ENCODE measurements at places on chromosomes 7 and 10.
A peak's percentile ranks its signal among the peaks of the same experiment; 100 is the strongest.

GRCh38 chr7:30460246-30460633 is 18.3 kb downstream of the NOD1 start:
- peak; percentile 58 for DNase-seq

- no peak for DNase-seq
These were observed 64.6 kb downstream of the TSPAN12 start for GRCh38 chr7:120793213-120793936.

- DNase-seq: no peak
These were observed 133.1 kb downstream of the SVIL start for GRCh38 chr10:29501692-29502091.

DNA sequence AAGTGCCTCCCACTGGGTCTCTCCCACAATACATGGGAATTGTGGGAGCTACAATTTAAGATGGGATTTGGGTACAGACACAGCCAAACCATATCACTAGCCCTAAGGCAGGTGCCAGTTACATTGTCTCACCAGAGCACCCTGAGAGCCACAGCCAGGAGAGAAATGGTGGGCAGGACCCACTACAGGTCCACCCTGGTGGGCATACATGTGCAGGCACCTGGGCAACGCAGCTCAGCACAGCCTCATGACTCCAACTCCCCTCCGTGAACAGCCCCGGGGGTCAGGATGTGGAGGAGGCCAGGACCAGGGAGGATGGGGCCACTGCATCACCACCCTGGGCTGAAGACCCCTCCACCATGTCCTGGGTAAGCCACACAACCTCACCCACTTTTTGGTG is 205.7 kb downstream of the PTPRN2 start:
- DNase-seq: no peak

GRCh38 chr7:130650611-130651120 is 17.9 kb downstream of the COPG2 start:
- no peak for DNase-seq

DNA sequence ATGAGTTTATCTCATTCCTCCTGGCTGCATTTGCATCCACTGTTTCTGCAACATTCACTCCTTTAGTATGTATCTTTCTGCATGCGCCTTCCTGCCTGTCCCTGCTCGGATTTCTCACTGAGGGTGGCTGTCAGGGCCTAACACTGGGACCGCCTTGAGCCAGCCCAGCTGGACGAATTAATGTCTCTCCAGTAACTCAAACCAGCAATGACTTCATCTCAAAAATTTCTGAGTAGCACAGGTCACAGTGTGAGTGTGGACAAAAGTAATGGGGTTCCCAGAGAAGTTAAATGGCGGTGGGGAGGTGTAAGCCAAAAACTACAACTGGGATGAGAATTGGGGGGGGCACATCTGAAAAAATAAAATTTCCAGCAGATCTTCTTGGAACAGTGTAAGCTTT is 444.0 kb upstream of the MGMT start:
- peak; percentile 77 for DNase-seq

DNA sequence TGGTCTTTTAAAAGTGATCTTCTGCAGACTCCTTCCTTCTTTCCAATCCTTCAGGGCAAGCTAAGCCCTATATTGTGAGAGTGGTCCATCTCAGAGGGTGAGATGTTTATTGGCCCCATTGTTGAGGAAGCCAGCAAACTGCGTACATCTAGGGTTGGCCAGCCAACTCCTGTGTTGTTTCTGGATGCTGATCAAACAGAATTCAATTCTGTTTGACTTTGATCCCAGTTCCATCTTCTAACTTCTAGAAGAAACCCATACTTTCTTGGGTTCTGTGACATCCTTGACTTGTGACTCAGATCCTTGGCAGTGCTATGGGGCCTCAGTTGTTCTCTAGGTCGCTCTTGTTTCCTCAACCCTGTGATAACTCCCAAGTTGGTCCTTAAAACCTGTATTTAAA is 116.2 kb downstream of the LSMEM1 start:
- DNase-seq: no peak

DNA sequence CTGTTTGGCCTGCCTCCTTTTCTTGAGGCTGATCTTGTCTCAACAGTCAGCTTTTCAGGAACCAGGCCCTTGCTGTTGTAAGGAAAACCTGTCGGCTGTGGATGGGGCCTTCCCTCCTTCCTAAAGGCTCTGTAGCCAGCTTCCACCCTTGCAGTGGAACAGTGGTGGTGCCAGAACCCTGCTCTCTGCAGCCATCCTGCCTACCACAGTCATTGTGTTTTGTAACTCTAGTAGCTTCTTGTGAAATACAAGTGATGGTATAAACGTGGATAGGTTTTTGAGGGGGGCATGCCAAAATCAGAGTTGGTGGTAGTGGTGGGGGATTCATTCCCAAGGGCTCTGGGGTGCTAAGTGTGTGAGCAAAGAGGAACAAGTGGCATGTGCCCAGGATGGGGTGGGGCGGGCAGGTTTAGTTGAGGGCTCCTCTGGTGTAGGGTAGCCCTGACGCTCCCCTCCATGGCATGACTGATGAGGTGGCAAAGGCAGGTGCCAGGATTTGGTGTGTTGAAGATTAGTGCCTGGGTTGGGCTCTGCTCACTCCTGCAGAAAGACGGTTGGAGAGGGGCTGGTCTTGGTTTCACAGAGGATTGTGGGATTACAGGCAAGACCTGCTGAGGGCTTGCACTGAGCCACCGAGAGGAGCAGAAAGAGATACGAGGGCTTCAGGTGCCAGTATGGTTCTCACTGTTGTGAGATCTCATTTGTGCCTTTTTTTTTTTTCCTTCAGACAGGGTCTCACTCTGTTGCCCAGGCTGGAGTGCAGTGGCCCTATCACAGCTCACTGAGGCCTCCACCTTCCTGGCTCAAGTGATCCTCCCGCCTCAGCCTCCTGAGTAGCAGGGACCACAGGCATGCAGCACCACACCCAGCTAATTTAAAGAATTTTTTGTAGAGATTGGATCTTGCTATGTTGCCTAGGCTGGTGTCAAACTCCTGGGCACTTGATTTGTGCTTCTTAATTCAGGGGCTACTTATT is 7.4 kb downstream of the TSPAN14 start:
- peak; percentile 35 for DNase-seq

DNA sequence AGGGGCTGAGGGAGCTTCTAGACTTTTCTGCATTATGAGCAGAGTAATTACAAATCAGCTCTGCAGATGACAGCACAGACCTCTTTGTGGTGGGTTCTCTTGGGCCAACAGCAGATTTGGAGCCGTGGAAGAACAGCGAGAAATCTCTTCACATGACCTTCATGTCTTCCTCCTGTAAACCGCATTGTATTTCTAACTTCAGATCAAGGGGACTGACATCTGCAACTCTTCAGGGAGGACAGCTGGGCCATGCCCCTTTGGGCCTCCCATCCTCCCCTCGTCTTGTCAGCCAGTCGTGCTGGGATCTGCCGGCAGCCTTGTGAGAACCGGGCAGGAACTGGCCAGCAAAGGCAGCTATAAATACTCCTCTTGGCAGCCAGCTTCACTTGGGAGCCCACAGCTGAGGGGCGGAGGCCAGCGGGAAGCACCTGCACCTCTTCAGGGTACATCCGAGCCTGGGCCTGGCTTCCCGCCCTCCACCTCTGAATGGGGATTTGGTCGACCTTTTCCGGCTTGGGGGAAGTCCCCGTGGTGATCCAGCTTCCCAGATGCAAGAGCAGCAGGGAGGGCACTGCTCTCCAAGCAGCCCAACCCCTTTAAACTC is 54.7 kb downstream of the STEAP1B start:
- peak; percentile 86 for DNase-seq

DNA sequence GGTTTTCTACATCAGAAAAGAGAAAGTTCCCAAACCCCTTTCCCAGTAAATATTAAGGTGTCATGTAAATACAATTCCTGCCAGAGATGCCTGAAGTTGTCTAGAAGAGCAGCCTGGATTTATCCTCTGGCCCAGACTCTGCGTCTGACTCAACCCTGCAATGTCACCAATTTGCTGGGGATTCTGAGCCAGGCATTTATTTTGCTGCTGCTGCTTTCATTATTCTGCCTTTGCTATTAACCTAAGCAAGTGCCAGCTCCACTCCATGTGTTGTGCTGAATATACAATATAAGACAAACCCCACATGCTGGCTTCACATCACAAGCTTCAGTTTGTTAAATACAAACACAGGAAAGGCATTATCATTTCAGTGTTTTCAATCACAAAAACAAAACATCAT is 59.1 kb downstream of the ELAPOR2 start:
- DNase-seq: no peak

- no peak for DNase-seq
These were observed 66.5 kb downstream of the RBM20 start for GRCh38 chr10:110710621-110711020.

DNA sequence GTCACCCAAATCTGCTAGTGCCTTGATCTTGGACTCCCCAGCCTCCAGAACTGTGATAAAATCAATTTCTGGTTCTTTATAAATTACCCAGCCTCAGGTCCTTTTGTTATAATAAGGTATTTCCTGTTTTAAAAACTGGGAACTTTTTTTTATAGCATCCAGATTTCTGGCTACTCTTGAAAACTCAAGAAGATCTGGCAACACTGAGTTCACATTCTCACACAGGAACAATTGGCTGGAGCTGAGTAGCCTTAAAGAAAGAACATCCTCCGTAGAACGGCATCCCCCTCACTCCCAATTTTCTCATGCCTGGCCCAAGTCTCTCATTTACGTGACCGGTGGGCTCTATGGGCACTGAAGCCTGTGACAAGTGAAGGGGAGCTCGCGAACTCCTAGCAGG is 47.1 kb downstream of the SLC35G1 start:
- DNase-seq: no peak

DNA sequence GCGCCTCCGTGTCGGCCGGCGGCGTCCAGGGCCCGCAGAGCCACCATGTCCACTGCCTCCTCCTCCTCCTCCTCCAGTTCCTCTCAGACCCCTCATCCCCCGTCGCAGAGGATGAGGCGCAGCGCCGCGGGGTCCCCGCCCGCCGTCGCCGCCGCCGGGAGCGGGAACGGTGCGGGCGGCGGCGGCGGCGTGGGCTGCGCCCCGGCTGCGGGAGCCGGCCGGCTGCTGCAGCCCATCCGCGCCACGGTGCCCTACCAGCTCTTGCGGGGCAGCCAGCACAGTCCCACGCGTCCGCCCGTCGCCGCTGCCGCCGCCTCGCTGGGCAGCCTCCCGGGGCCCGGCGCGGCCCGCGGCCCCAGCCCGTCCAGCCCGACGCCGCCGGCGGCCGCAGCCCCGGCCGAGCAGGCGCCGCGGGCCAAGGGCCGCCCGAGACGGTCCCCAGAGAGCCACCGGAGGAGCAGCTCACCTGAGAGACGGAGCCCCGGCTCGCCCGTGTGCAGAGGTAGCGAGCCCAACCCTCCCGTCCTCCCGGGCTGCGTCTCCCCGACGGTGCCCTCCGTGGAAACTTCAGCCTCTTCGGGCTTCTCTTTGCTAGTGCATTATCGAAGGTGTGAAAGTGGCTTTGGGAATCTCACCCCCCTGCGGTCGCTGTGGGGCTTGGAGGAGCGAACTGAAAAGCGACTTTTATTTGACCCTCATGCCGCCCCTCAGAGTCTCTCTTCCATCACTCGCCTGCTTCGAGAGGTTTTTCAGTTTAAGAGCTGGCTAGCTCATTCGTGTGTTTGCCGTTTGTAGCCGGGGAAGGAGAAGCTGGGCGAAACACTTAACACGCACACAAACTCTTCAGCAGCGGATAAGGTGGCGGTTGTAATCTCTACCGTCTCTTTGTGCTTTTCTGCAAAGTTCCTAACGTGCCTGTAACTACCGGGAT is 975 bp downstream of the GLCCI1 start:
- peak; percentile 75 for DNase-seq

DNA sequence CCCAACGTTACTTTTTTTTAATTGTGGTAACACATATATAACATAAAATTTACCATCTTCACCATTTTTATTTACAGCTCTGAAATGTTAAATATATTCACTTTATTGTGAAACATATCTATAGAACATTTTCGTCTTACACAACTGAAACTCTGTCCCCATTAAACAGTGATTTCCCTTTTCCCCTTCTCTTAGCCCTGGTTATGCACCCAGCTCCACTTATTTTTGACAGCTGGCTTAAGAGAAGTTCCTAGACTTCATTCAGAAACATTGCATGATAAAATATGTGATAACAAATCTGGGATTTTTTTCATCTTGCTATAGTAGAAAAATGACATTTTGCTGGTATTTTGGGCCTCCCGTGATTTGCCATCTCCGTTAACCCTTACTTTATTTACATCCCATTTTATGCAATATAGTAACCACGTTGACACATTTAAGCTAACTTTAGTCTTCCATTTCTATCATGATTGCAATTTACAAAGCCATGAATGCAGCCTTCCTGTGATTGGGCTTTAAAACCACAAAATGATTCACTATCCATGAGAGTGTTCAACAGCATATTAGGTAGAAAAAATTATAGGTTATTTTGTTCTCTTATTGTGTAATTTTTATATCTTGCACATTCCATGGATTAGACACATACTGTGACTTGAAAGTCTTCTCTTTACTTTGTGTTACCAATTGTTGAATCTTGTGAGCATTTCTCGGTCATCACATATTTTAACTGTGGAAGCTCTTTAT is 139.6 kb downstream of the SND1 start:
- no peak for DNase-seq

- no peak for DNase-seq
These were observed 1.9 kb upstream of the GPER1 start for GRCh38 chr7:1085910-1086421.

- DNase-seq: no peak
These were observed 5.7 kb upstream of the VIM start for GRCh38 chr10:17222329-17222728.

DNA sequence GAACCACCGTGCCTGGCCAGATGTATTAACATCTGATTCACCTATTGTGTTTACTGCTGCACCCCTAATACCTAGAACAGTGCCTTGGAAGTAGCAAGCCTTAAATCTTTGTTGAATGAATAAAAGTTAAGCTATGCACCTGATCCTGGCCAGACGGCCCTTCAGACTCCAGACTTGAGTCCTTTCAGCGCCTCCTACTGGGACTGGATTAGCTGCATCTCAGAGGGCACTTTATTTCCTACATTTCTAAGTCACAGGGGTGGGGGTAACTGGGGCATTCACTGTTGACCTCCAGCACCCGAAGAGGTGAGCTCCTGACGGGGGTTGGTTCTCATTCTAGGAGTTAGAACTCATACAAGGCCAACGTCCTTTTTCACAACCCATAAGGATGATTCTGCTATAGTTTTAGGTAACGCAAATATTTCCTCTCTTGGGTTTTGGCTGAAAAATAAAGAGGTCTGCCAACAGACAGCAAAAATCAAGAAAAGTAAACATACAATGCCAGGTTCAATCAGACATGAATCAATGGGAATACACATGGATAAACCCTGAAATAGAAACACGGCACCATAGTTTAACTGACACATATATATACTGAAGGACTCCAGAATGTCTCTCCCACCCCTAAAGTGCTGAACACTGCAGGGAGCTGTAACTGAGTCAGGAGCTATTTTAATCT is 48.0 kb upstream of the DLG5 start:
- DNase-seq: no peak

DNA sequence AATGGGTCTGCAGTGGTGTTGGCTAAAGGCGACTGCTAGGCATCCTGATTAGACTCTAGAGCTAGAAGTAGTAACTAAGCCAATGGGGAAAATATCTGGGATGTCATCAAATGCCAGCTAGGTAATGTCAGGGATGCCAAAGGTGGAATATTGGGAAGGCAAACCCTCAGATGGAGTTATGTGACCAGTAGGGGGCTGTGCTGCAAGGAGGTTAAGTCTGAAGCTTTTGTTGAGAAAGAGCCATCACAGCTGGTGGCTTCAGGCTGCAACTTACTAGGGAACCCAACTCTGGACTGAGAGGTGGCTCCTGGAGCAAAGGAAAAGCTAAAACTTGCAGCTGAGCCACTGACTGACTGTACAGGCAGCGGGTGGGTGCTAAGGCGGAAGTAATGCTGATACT is 576.9 kb upstream of the GHITM start:
- DNase-seq: no peak
